ENCODE measurements at places on chromosomes 4 and X.

- DNase-seq: peak; percentile 71
Observed at GRCh38 chr4:140851032-140851636, 94.9 kb upstream of the TBC1D9 start.

- no peak for DNase-seq
Observed at GRCh38 chrX:117510453-117510852, 606.2 kb downstream of the KLHL13 start.

GRCh38 chr4:173990126-173990868 is 293.2 kb downstream of the FBXO8 start:
- peak; percentile 24 for DNase-seq

DNA sequence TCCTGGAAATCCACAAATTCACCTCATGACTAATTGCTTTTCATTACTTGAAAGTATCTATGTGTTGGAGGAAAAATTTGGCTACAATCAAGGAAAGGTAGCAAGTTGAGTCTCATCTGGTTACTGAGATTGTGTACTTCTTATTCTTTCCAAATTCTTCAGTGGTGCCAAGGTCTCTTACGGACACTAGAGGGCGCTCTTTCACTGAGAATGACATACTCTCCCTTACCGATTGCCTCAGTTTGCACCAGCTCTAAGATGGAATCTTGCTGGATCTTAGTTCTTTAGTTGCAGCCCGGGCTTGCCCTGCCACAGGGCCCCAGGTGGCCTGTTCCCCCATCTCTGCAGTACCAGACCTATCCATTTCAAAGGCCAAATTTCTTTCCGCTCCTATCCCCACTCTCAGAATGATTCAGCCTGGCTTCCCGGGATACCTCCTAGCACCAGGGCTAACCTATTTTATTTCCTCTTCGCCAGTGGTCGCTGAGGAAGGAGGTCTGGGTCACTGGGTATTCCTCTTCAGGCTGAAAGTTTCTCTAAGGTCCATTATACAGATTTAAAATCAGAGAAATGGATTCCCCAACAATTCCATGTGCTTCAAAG is 24.6 kb upstream of the GPR50 start:
- DNase-seq: peak; percentile 55

GRCh38 chr4:166043801-166044200 is 170.8 kb downstream of the TLL1 start:
- DNase-seq: peak; percentile 21

DNA sequence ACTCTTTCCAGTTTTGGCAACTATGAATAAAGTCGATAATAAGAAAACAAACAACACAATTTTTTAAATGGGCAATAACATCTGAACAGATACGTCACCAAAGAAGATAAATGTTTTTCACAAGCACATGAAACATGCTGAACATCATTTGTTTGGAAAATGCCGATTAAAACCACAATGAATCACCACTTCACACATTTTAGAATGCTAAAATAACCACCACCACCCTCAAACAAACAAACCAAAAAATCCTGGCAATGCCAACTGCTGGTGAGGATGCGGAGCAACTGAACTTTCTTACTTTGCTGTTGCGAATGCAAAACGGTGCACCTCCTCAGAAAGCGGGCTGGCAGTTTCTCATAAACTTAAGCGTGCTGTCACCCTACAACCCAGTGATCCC is 115.9 kb downstream of the NSUN7 start:
- DNase-seq: peak; percentile 30

- no peak for DNase-seq
Observed at GRCh38 chr4:80611678-80611979, 276.1 kb downstream of the CFAP299 start.

DNA sequence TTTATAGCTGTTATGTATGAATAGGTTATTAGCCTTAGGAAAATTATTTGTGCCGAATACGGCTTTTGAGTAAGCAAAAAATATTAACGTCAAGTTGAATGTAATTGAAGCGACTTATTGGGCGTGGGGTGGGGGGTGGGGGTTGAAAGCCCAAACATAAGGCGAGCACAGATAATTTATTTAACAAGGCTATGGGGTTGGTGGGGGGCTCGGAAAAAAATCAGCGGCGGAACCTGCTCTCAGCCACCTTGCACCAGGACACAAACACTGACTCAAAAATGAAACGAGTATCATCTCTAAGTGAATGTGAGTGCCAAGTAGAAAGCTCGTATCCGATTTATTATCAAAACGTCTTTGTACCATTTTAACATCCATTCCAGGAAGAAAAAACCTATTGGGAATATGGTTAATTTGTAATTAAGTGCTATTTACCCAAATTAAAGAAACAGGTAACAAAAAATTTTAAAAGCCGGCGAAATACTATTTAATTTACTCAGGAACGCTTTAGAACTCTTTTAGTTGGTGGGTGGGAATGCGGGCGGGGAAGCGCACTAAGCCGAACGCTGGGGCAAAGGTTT is 902 bp upstream of the LARP1B start:
- DNase-seq: peak; percentile 14

GRCh38 chr4:127505203-127505602 is 127.6 kb upstream of the INTU start:
- peak; percentile 41 for DNase-seq

DNA sequence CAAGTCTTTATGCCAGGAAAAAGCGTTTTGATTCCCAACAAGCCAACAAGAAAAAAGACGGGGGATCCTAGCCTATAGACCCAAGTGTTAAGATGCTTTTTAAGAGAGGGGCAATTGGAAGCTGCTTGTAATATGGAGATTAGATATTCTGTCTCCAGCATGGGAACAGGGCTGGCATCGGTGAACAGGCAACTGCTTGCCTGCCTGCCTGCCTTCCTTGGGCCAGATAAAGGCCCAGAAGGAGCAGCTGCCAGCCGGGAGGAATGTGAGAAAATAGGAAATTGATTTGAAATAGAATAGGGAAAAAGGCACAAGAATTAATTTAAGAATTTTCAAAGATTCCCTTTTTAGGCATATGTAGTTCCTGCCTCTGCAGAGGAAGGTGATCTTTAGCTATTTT is 192.2 kb downstream of the TENM3 start:
- no peak for DNase-seq

DNA sequence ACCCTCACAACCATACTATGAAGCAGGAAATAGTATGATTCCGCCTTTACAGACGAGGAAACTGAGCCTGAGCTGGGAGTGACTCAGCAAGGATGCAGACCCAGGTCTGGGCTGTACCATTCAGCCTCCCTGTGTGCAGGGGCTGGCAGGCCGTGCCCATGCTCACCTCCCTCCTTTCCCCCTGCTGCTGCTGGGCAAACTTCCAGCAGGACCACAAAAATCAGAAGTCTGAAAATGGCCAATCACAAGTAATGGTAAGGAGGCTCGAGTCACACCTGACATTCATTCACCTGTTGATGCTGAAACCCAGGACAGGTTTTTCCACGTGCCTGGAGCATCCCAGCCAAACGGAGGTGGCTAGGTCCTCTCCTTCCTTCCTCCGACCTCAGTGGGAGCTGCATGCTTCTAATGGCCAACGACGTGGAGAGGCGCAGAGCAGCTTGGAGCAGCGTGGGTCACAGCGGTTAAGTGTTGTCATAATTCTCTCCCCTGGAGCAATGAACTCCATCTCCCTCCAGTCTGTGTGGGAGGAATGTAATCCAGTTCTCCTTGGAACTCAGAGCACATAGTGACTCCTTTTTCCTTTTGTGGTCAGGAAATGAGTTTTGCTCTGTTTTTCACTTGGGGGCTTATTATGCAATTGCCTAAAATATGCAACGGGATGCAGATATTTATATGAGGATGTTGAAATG is 371.7 kb downstream of the BCOR start:
- DNase-seq: peak; percentile 92

DNA sequence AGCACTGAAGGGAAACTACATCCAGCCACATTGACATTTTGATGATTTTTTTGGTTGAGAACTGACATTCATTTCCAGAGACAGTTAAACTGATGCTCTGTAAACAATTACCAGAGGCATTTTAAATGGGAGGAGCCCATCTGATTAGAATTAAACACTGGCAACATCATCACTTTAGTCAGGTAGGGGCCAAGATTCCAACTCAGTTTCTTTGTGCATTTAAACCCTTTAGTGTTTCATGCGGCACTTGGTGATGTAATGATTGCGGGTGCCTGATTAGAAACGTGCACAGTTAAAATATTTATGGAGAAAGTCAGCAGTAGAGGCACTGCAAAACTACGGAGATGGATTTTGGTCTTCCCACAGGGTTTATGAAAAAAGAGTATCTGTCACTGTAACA is 16.1 kb downstream of the TNIP3 start:
- DNase-seq: peak; percentile 83

DNA sequence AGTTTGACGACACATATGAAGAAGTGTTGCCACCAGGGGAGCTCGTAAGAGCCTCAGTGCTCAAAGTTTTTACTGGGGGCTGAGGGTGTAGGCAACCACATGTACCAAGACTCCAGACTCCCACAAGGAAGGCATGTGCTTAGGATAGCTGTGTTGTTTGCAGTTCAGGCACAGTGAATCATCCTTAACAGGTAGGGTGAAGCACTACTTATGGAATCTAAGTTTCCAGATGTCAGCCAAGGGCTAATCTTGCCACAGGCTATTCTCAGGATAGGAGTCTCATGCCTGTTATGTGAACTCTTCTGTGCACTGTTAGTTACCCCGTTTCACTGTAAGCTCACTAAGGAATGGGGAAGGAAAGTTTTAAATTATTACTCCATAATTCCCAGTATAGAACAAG is 202.6 kb downstream of the TMA16 start:
- DNase-seq: peak; percentile 3

Data from EH (cell line).